ENCODE measurements at places on chromosomes 1 and 21. TPM values are rescaled to one million over a fixed set of nuclear protein-coding genes. Genes with fewer than 3 reads are reported as not detected.

ABCG1 gene
- total RNA-seq = 1.9 TPM

GRCh38 chr1:174914991-174915390 lies 84.8 kb upstream of the CACYBP start:
- no peak for DNase-seq
- no peaks in the 10 kb centered on the region for H3K27me3 ChIP-seq
- no peak overlapping the region for H3K27ac ChIP-seq
- no peaks in the 10 kb centered on the region for H3K4me1 ChIP-seq
- no peaks in the 10 kb centered on the region for H3K36me3 ChIP-seq

- no peaks in the 10 kb centered on the region for H3K4me1 ChIP-seq
- no peak overlapping the region for H3K27ac ChIP-seq
- no peak for DNase-seq
- H3K36me3 ChIP-seq = no peaks in the 10 kb centered on the region
- no peaks in the 10 kb centered on the region for H3K27me3 ChIP-seq
Measured at GRCh38 chr1:95778217-95778616, 544.2 kb downstream of the RWDD3 start.

DNA sequence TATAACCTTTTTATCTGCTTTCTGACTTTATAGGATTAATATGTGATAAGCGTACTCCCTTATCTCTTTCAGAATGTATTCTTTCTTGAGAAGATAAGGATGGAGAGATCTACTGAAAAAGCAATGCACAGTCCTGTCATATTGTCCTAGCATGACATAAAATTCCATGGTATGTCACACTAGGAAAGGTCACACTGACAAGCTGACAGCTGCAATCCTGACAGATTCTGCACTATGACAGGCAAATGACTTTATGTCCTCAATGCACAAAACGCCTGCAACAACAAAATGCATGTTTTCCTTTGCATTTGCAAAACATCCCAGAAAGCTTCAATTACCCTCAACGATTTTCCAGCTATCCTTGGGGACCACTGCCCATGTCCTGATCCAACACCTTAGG lies 393.8 kb downstream of the DSCAM start:
- H3K27me3 ChIP-seq = no peaks in the 10 kb centered on the region
- H3K27ac ChIP-seq = no peak overlapping the region
- no peak overlapping the region for H3K4me3 ChIP-seq
- no peaks in the 10 kb centered on the region for H3K36me3 ChIP-seq
- no peaks in the 10 kb centered on the region for H3K4me1 ChIP-seq

SPRR2B gene
- total RNA-seq = not detected

DNAI4 gene
- total RNA-seq = 6.9 TPM

Measured in astrocyte (in vitro differentiated cells and primary cell).